ENCODE measurements at places on chromosomes 4 and X.

- no peak for DNase-seq
Measured at GRCh38 chr4:97942951-97943350, 200.3 kb downstream of the STPG2 start.

- peak; percentile 18 for DNase-seq
Measured at GRCh38 chrX:28966331-28966730, 379.1 kb downstream of the IL1RAPL1 start.

- DNase-seq = peak; percentile 85
Measured at GRCh38 chr4:122542411-122543236, 78.2 kb downstream of the IL21 start.

GRCh38 chr4:3263053-3263875, 14.3 kb downstream of the MSANTD1 start:
- DNase-seq = no peak
